ENCODE measurements at places on chromosomes 4 and X.
A peak's percentile ranks its signal among the peaks of the same experiment; 100 is the strongest.

DNA sequence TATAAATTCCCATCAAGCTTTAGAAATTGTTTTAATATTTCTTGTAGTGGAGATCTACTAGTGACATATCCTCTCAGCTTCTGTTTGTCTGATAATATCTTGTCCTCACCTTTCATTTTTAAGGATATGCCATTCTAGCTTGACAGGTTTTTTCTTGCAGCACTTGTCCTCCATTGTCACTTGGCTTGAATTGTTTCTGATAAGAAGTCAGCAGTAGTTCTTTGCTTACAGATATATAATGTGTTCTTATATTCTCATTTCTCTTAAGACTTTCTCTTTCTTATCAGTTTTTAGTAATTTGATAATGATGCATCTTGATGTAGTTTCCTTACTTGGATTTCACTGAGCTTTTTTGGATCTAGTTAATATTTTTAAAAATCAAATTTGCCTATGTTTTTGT, 120.6 kb upstream of the NUDT6 start:
- DNase-seq = no peak

DNA sequence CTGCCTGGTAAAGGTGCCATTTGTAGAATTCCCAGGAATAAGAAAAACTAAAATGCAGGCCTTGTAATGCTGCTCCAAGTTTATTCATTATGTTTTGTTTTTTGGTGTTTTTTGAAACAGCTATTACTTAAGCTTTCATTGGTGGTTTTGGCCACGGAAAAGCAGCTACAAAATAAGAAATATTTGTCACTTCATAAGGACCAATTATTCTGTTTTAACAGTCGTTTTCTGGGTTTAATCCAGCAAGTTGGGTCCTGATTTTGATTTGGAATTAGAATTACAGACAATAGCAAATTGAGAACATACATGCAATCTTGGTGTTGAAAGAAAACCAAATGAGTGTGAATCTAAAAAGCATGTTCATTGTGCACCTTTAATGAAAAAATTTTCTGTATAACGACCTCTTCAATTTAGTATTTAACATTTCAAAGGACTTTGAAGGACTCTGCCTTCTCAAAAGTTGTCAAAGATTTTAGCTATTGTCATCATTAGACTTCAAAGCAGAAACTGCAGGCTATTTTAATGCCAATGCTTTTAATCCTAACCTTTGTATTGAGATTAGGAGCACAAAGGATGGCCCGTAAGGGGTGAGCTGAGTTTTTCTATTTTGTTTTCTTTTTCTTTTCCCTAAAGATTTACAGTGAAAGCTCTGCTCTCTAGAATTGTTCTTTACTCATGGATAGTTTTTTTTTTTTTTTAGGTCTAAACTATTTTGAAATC, 26.7 kb upstream of the STOX2 start:
- no peak for DNase-seq

DNA sequence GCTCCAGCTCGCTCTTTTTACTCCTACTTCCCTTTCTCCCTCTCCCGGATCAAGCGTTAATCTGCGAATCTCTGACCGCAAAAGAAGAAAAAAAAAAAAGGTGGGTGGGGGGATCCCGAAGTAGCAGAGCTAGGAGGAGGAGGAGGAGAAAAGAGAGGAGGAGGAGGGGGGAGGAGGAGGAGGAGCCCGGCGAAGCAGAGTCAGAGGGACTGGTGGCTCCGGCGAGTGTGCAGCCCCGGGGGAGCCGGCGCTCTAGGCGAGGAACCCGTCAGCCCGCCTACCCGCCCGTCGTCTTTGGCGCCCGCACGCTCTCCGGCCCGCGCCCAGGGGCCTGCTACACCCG, at the start of gene NHSL2:
Gene NHSL2, plus strand, starts transcription at position 203 of the 343 bp plus-strand sequence.
- no peak for DNase-seq

DNA sequence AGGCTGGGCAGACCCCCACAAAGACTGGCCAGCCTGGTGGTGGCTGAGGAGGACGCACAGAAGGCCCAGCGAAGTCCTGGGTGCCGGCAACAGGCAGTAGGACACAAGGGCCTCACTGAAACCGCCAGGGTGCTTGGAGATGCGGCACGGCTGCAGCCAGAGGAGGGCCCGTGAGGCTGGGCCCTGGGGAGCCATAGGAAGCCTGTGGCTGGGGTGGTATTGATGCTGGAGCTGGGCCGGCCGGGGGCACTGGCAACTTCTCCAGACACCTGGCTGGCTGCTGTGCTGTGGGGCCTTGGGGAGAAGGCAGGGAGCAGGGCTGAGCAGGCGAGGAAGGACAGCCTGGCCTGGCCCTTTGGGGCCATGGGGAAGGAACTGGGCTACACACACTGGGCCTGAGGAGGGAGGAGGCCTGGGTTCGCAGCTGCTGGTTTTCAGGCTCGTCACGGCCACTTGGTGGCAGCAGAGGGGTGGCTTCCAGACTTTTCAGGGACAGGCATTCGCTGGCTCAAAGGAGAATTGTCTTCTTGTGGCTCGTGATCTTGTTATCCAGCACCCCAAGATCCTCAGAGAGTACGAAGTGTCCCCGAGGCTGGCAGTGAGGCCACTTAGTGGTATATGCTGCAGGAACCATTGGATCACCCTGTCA, 37.2 kb downstream of the ATP2B3 start:
- peak; percentile 52 for DNase-seq

GRCh38 chr4:85952972-85953650, 406.7 kb downstream of the MAPK10 start:
- DNase-seq = no peak

DNA sequence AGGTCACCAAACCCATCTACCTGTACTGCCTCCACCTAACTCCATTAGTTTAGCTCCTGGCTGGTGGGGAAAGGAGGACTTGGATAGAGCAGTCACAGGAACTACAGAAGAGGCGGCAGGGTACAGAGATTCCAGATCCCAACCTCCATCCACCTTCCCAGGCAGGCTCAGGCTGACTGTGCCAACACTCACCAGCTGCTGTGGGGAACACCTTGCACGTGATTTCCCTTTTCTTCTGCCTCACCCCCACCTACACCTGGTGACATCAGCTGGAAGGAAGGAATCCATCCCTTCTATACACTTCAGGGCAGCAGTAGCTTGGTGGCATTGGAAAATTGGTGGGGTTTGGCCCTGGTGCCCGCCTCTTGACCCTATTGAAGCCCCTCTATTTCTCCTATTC, 41.5 kb downstream of the EFNB1 start:
- no peak for DNase-seq

DNA sequence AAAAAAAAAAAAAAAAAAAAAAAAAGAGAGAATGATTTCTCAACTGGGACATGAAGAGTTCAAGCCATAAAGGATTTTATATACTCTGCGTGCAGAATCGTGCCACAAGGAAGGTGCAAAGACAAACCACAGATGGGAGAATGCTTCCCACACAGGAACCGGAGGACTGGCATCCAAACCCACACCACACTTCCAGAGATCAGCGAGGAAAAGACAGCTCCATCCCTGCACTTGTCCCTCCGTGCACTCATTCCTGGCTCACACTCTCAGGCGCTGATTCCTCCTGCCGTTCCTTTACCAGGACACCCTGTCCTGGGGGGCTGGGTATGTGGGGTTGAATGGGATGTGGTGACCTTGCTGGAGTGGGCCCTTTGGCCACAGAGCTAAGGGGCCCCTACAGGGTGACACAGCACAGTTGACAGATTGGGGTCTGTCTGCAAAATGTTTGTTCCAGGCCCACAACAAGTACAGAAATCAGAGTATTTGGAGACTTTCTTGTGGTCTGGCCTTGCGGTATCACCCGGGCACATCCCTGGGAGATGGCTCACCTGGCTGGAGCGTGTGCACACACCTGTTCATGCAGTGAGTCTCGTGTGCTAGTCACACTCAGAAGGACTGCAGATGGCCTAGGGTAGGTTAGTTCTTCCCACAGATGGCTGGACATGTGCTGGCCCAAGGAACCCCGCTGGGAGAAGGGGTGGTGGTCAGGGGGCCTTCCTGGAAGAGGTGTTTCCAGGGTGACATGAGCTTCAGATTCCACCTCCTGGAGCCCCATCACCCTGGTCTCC, 55.4 kb upstream of the GPR78 start:
- no peak for DNase-seq

GRCh38 chr4:8843597-8843996, 28.0 kb downstream of the HMX1 start:
- no peak for DNase-seq

DNA sequence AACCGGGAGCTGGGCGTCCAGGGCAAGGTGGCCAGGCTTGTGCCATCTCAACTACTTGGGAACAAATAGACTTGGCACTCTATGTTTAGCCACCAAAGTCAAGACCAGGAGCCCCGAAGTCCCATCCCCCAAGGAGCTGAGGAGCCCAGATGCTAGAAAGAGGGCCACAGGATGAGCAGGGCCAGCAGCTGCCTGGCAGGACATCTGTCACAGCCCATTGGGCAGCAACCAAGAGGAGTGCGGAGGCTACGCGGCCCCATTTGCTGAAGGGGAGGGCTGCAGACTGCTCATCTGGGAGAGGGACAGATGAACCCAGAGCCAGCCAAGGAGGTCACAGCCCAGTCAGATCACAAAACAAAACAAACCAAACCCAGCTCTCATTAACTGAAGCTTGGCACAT, 22.9 kb upstream of the SOWAHD start:
- no peak for DNase-seq

DNA sequence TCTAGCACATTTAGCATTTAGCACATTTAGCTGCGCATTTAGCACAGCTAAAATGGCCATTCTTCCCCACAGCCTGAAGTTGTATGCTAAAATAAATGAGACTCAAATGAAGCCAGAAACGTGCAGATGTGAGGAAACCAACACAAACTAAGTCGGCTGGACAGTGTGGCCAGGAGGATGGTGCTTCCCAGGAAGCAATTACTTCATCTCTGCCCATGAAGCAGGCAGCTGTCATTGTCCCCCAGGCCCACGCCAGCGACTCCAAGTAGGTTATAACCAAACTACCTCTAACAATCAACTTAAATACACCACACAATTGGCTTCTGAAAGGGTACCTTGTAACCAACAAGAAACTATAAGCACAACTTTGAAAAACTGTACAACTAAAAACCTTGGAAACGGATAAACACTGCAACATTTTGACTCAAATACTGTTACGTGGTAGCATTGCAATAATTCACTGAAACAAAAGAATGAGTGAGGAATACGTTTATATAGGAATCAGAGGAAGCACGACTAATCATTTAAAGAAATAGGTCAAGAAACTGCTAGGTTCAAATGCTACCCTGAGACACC, 39.2 kb downstream of the AFAP1 start:
- no peak for DNase-seq

DNA sequence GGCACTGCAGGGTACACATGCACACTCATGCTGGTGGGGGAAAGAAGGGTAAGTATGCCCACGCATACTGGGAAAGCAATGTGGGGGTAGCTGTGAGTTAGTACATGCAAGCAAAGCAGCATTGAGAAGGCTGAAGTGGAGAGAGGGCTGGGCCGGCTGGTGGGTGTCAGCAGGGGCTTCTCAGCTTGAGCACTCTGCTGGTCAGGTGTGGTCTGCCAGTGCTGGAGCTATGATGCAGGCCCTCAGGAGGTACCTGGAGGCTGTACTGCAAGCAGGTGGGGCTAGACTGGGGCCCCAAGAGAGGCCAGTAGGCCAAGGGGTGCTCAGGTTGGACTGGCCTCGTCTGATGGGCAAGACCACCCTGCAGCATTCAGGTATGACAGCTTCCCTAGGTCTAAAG, 61.9 kb upstream of the SERPINA7 start:
- no peak for DNase-seq

DNA sequence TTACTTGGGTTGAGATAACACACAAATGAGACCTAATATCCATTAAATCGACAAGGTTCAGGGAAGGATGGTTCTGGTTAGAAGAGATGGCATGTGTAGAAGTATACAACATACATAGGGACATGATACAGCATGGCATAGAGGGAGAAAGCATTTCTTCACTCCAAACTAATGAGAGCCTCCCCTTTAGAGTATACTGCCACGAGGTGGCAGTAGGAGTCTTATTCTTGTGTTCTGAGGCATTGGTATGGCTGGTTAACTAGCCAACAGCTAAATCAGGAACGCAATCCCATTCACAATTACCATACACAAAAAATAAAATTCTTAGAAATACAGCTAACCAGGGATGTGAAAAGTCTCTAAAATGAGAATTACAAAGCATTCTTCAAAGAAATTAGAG, 29.1 kb upstream of the TRO start:
- peak; percentile 38 for DNase-seq

- no peak for DNase-seq
These were observed 487.0 kb downstream of the PDHA2 start for GRCh38 chr4:96326846-96327245.

DNA sequence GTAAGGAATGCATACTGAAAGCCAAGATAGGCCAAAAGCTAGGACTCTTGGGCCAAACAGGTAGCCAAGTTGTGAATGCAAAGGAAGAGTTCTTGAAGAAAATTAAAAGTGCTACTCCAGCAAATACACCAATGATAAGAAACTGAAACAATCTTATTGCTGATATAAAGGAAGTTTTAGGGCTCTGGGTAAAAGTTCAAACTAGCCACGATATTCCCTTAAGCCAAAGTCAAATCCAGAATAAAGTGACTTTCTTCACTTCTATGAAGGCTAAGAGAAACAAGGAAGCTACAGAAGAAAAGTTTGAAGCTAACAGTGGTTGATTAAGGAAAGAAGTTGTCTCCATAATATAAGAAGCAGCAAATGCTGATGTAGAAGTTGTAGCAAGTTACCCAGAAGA, 397.6 kb downstream of the PACRGL start:
- DNase-seq = no peak

All from CD4-positive, alpha-beta T cell treated with Interleukin-6 at 100 ng/mL for 8 hours (primary cell).